Memory B cell (primary cell): ENCODE measurements at places on chromosomes 1 and 21.

DNA sequence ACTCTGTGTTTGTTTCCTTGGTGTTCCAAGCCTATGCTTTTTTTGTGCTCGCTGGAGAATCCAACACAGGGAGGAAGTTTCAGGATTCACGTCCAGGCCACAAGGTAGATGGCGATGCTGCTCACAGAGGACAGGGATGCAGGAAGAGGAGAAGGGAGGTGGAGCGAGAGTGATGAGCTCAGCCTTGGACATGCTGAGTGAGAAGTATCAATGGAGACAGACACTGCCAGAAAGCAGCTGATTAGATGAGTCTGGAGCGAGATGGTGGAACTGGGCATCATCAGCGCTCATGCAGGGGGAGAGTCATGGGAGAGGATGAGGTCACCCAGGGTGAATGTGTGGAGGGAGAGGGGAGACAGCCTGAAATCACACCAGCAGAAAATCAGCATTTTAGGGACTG lies 110.0 kb downstream of the GLUL start:
- no peak for DNase-seq

DNA sequence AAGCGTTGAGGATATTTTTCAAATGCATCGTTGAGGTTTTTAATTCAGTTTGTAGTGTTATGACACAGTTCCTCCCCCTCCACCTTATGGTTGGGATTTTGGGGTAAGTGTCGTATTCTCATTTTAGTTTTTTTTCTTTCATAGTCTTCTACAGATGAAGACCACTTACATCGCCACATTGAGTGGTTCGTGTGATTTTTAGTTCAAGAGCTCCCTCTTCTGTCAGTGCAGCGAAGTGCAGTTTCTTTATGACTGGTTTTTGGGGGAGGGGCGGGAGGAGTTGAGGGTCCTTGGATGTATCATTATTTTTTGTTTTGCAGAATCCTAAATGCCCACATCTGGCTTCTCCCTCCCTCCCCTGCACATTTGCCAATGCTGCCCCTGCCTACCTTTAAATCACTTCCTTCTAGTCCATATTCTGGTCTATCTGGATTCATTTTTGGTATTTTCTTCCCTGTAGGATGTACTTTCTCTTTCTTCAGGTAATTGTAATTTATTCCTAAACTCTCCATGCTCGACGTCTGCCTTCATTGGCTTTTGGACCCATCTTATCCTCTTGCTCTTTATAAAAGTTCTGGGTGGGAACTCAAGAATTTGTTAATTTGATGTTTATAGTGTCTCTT lies 433.1 kb downstream of the CAMTA1 start:
- DNase-seq = no peak

- DNase-seq = no peak
These were observed 35.8 kb downstream of the ZC3H11B start for GRCh38 chr1:219576931-219577730.

DNA sequence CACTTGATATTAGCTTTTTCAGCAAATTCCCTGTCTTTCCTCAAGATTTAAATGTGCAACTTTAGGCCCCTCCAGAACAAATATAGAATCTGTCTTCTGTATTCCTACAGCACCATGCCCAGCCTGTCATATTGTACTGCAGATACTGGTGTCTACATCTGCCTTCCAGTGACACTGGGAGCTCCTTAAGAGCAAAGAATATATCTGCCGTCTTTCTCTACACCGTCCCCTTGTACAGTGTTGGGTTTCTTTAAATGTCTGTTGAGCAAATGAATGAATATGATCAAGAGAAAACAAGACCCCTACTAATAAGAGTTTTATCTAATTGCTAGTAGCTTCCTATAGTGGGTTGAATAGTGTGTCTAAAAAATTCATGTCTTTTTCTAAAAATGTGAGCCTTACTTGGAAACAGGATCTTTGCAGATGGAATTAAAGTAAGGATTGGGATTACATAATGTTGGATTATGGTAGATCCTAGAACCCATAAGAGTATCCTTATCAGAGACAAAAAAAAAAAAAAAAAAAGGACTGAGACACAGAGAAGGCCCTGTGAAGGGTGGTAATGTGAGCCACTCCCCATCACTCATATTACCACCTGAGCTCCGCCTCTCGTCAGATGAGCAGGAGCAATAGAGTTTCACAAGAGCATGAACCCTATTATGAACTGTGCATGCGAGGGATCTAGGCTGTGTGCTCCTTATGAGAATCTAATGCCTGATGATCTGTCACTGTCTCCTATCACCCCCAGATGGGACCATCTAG lies 128.6 kb downstream of the FAF1 start:
- no peak for DNase-seq

DNA sequence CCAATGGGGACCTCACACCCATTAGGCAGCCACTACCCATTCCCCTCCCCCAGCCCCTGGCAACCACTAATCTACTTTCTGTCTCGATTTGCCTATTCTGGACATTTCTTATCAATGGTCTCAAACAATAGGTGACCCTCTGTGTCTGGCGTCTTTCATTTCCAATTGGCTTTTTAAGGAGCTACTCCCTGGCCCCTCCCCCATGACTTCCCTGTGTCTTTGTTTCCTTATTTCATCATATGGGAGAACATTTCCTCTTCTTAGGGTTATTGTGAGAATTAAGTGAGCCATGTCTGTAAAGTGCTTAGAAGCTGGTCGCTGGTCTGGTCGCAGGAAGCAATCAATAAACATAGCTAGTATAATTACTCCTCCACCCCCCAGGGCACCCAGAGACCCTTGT lies 80.9 kb downstream of the SPSB1 start:
- no peak for DNase-seq

GRCh38 chr1:74673351-74674111 lies at the start of gene ERICH3:
Gene ERICH3, minus strand, starts transcription at chr1:74673792. Its CDS starts 273 bp downstream, at chr1:74673519.
- peak; percentile 13 for DNase-seq

DNA sequence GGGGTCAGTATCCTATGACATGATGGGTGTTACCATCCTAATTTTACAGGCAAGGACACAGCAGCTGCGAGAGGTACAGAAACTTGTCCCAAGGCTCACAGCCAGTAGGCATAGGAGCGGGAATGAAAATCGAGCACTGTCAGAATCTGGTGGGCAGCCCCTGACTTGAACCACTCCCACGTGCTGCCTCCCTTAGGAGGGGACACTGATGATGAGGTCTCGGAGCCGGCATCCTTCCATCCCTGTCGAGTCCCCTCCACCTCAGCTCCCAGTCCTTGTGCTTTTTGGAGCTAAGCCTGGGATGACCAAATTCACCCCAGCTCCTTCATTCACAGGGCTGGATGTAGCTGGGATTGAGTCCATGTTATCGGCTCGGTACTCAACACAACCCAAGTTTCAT lies 49.0 kb downstream of the B3GALT5 start:
- DNase-seq = no peak

- no peak for DNase-seq
These were observed 220.2 kb upstream of the SNX7 start for GRCh38 chr1:98441281-98441680.

- DNase-seq = no peak
These were observed 545.3 kb downstream of the PTPRC start for GRCh38 chr1:199184180-199184579.
